Retinal pigment epithelial cell (primary cell): ENCODE measurements at places on chromosomes 13 and 19.

DNA sequence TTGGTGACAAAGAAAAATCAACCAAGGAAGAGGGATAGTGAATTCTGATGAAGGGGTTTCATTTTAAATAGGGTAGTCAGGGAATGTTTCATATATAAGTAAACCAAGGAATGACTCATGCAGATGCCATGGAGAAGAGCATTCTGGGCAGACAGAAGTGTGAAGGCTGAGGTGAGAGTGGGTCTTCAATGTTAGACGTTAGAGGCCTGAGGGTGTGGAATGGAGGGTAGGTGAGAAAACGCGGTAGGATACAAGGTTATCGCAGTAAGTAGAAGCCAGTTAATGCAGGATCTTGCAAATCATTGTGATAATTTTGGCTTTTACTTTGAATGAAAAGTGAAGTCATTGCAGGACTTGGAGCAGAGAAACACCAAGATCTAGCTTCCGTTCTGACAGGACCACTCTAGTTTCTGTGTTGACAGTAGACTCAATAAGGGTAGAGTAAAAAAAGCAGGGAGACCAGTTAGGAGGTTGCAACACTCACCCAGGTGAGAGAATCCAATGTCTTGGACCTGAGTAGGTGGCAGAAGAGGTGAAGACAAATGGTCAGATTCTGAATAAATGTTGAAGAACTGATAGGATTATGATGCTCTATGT lies 225.2 kb upstream of the TMTC4 start:
- no peak for DNase-seq

- no peak for DNase-seq
Measured at GRCh38 chr19:35713904-35714495, 3.8 kb upstream of the KMT2B start.

DNA sequence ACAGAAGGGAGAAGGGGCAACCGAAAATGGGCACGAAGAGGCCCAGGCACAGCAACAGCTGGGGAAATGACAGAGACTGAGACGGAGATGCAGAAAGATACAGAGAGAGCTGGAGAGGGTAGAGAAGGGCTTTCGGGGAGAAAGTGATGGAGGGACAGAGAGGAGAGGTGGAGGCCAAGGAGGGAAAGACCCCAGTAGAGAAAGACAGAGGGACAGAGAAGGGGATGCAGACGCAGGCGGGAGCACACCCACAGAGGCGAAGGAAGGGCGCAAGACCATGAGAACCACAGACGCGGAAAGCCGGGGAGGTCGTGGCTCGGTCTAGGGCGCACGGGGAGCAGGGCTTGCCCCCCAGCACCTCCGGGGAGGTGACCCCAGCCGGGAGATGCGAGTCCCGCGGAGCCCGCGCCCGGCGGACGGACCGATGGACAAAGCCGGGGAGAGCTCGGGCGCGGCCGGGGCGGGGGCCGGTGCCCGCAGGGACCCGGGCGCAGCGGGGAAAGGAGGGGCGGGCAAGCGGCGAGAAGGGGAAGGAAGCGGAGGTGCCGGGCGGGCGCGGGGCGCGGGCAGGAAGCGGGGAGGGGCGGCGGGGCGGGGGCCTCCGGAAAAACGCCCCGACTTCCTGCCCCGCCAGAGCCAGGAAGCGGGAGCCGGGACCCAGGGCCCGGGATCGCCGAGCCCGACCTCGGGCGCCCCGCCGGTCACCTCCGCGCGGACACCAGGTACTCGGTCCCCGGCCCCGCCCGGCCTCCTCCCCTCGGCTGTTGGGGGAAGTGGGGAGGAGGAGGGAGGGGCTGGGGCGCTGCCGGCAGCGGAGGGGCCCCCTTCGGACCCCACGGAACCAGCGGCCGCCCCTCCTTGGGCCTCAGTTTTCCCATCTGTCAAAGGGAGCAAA lies at the start of gene ARHGEF1:
ARHGEF1 (plus strand) TSS at position 617 of the 895 bp plus-strand sequence. CDS start 4,899 bp downstream, outside the sequence.
- DNase-seq, result no peak

DNA sequence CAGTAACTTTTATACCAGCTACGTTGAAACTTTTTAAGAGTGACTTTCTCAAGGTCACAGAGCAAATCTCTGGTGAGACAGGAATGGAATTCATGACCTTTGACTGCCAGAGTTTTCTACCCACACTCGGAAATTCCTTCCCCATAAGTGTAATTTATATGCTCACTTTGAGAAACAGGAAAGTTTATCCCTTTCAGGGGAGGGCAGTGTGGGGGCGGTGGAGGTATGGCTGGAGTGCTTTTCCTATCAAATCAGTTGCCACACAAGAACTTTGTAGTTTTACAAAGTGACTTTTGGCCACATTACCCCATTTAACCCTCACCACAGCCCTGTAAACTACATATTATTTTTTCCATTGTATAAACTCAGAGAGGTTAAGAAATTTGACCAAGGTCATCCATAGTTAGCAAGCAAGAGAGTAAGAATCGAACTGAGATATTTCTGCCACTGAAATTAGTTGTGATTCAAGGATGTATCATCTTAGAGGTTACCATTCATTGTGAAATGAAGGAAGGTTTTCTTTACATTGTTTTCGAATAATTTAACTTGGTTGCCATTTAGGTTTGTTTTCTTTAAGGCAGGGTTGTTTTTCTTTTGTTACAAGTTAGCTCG lies 5.9 kb downstream of the KLF12 start:
- DNase-seq, result no peak

DNA sequence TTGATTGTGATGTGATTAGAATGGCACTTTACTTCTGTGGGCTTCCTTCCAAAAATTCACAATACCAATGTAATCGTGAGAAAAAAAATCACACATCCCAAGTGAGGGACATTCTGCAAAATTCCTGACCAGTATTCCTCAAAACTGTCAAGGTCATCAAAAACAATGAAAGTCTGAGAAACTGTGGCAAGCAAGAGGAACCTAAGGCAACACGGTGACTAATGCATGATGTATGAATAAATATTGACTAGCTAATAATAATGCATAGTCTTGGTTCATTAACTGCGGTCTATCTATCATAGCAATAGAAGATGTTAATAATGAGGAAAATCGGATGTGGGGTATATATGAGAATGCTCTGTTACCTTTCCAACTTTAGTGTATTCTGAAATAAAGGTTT lies 159.0 kb downstream of the RFC3 start:
- no peak for DNase-seq
